Esophagus squamous epithelium (tissue), 5 donors: ENCODE measurements at places on chromosomes 7 and 10. TPM values are rescaled to one million over a fixed set of nuclear protein-coding genes. Genes with fewer than 3 reads are reported as not detected.

GRCh38 chr7:50415844-50416364, 34.2 kb downstream of the FIGNL1 start:
- H3K36me3 ChIP-seq: no peaks in the 10 kb centered on the region
- H3K27me3 ChIP-seq: no peaks in the 10 kb centered on the region
- no peak for DNase-seq
- H3K4me1 ChIP-seq: peaks cover 5% of the 10 kb centered on the region
- H3K4me3 ChIP-seq: no peak overlapping the region

DNA sequence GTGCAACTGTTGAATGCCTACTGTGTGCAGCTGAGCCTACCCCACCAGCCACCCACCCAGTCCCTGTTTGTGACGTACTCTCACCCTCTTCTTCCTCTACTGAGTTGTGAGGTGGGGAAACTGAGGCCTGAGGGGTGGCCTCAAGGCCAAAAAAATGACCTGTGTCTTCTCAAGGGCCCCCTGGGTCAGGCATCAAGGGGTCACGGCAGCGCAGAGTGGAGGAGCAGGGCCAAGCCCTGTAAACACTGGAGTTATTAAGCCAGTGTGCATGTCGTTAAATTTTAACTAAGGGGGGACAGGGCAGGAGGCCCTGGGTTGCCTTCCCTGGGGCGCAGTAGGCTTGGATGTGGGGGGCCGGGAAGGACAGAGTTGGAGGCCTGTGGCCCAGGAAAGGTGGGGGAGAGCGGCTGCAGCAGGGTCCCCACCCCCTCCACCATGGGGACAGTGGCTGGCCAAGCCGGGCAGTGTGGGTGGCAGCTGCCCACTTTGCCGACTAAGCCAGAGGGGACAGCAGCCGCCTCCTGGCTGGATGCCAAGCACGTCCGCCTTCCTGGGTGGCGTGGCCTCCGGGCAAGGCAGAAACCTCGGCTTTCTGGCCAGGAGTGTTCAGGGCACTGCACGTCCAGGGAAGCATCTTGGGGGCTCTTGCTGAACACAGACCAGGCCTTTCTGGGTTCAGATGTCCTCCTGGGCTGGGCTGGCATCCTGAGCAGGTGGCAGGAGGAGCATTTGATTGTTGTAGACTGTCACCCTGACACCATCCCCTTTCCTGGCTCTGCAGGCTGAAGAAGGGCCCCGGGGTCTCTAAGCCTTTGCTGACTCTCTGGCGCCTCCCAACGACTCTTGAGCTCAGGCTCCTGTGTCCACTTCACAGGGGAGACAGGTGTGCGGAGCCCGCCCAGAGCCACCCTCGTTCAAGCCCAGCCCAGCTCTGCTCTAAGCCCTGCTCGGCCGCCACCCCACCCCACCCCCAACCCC, 1.9 kb downstream of the SLC29A4 start:
- no peaks in the 10 kb centered on the region for H3K27me3 ChIP-seq
- no peak overlapping the region for H3K27ac ChIP-seq
- no peaks in the 10 kb centered on the region for H3K36me3 ChIP-seq
- DNase-seq: no peak
- H3K4me3 ChIP-seq: no peak overlapping the region

- peaks cover 3% of the 10 kb centered on the region for H3K36me3 ChIP-seq
- H3K27ac ChIP-seq: no peak overlapping the region
- no peak for DNase-seq
These were observed 20.5 kb downstream of the BNIP3 start for GRCh38 chr10:131961047-131961776.

GRCh38 chr10:76149602-76150138, 718.2 kb downstream of the LRMDA start:
- no peaks in the 10 kb centered on the region for H3K27me3 ChIP-seq
- no peak overlapping the region for H3K4me3 ChIP-seq
- DNase-seq: no peak
- H3K4me1 ChIP-seq: no peaks in the 10 kb centered on the region

DNA sequence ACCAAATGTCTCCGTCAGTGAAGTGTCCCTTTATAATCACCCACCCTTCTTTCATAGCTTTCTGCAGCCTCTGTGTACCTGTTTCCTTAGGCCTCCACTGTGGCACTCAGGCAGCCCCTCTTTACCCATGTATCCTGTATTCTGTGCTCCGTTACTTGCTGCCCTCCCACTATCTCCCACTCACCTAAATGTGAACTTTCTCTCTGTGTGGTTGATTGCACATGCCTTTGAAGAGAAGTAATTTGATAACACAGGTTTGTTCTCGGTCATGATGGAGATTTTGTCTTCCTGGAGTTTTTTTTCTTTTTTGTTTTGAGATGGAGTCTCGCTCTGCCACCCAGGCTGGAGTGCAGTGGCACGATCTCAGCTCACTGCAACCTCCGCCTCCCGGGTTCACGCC, 61.5 kb downstream of the REEP3 start:
- no peak for DNase-seq
- H3K36me3 ChIP-seq: no peaks in the 10 kb centered on the region
- H3K4me3 ChIP-seq: no peak overlapping the region
- H3K4me1 ChIP-seq: no peaks in the 10 kb centered on the region

DNA sequence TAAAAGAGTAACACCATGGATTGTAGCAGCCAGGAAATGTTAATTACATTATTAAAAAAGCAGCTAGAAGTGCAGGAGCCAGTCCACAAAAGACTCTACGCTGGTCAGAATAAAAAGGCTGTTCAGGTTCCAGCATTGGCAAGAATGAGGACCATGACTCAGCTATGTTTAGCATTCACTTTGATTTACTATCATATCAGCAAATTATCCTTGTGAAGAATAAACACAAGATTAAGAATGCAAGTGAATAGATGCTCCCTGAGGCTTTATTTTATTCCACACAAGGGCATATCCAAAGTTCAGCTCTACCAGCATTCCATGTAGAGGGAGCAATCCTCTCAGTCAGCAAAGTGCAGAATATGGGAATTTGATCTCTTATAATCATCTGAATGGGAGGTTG, 13.6 kb downstream of the DGKB start:
- no peak overlapping the region for H3K4me3 ChIP-seq
- H3K4me1 ChIP-seq: no peaks in the 10 kb centered on the region
- H3K27me3 ChIP-seq: no peaks in the 10 kb centered on the region
- no peak overlapping the region for H3K27ac ChIP-seq

- no peak for DNase-seq
- H3K4me1 ChIP-seq: no peaks in the 10 kb centered on the region
- no peaks in the 10 kb centered on the region for H3K27me3 ChIP-seq
- H3K27ac ChIP-seq: no peak overlapping the region
These were observed 99.0 kb upstream of the PITRM1 start for GRCh38 chr10:3271354-3272115.

GRCh38 chr10:95560278-95561176, 644 bp downstream of the SORBS1 start:
- no peaks in the 10 kb centered on the region for H3K27me3 ChIP-seq
- no peaks in the 10 kb centered on the region for H3K4me1 ChIP-seq

Gene HECW1
- 0.18 TPM for total RNA-seq

Gene MOGAT3
- total RNA-seq: not detected

Gene OGA
- total RNA-seq: 121 TPM

Gene H2AZ2
- total RNA-seq: 124 TPM
